ENCODE measurements at places on chromosomes 2 and 18. TPM values are rescaled to one million over a fixed set of nuclear protein-coding genes. Genes with fewer than 3 reads are reported as not detected.

Gene SERPINB2
- not detected for polyA plus RNA-seq

Gene CFAP210
- 4.0 TPM for polyA plus RNA-seq

Gene CREG2
- 0.87 TPM for polyA plus RNA-seq

Gene SGO2
- 12.7 TPM for polyA plus RNA-seq

Gene GAL3ST2
- 0.30 TPM for polyA plus RNA-seq

Gene NOL4
- polyA plus RNA-seq: 2.1 TPM

Gene SERPINB3
- 0.22 TPM for polyA plus RNA-seq

Gene UGT1A9
- polyA plus RNA-seq: 6.3 TPM
